ENCODE measurements at places on chromosomes 11 and 22.

DNA sequence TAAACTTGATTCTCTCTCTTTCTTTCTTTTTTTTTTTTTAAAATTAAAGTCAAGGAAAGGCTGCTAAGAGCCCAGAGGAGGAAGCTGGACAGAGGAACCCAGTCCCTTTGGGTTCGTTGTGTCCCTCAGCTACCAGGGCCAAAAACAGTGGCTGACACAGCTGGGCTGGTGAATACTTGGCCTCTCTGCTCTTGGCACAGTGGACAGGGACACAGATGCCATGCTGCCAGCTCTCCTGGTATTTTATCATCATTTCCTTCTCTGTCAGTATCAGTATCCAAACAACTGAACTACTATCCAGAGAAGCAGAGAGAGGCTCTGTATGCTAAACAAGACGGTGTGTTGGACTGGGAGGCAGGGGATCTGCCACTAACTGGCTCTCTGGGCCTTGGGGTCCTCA is 123.7 kb upstream of the CCDC90B start:
- no peak for DNase-seq

- peak; percentile 84 for DNase-seq
These were observed 164.6 kb downstream of the ETS1 start for GRCh38 chr11:128422576-128423370.

DNA sequence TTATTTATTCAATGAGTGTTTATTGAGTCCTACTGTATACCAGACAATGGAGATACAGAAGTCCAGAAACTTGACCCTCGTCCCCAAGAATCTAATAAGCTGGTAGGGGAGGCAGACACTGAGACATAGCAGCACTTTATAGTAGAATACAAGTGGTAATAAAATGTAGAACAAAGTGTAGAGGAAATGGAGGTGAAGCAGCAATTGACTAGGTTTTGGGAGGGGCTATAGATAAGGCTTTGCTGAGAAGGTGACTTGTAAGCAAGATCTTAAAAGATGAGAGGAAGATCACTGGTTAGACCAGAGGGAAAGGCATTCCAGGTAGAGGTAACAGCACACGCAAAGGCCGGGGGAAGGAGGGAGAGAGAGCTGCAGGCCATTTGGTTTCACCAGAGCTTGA is 57.3 kb downstream of the ZBTB16 start:
- DNase-seq, result no peak

DNA sequence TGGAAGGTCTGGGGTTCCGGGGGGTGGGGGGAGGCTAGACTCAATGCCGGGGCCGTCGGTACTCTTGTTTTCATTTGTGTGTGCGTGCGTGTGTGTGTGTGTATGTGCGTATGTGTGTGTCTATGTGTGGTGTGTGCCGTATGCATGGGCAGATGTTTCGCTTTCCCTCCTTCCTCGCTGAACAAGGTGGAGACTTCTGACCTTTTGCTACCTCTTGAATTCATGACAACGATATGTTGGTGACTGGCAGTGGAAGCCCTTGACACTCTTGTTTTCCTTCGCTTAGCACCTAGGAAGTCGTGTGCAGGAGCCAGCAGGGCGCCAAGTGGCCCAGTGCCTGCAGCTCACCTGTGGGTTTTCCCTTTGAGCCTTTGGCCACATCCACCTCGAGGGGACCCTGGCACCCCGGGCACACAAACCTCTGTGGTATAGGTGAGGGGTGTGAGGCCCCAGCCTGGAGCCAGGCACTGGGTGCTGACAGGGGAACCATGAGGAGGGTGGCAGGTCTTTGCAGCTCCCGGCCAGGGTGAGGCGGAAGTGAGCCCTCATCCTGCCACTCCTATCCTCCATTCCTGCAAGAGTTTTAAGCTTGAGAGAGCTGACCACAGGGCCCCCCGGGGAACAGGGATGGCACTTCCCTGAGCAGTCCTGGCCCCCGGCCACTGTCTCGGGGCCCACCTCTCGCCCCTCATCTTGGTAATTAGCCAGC is 19.3 kb upstream of the TMEM191C start:
- DNase-seq, result no peak

GRCh38 chr11:76823481-76824028 is 37.2 kb upstream of the ACER3 start:
- DNase-seq, result no peak

GRCh38 chr11:86861810-86862209 is 61.5 kb downstream of the PRSS23 start:
- DNase-seq, result no peak

DNA sequence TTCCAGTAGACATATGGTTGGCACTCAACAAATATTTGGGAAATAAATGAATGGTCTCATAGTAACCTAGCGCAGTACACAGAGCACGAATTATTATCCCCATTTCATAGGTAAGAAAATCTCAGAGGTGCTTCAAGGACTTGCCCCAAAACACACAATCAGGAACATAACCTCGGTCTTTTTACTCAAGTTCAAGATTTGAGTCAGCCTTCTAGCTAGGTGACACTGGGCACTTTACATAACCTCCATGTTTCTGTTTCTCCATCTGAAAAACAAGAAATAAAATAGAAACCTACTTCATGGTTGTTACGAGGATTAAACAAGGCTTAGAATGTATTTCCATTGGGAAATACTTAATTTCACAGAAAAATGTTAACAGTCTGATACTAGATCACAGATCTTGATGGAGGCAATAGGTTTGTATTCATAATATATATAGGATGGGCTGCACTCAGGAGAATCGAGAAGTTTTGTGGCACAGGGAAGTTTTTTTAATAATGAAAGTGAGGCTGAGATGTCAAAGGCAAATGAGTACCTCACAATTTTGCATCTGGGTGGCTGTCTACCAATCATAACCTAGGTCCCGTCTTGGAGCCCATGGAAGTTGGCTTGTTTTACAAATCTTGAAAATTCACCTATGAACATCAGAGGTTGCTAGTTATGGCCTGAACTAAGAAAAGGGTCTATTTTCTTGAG is 147.4 kb upstream of the ZC3H12C start:
- no peak for DNase-seq

DNA sequence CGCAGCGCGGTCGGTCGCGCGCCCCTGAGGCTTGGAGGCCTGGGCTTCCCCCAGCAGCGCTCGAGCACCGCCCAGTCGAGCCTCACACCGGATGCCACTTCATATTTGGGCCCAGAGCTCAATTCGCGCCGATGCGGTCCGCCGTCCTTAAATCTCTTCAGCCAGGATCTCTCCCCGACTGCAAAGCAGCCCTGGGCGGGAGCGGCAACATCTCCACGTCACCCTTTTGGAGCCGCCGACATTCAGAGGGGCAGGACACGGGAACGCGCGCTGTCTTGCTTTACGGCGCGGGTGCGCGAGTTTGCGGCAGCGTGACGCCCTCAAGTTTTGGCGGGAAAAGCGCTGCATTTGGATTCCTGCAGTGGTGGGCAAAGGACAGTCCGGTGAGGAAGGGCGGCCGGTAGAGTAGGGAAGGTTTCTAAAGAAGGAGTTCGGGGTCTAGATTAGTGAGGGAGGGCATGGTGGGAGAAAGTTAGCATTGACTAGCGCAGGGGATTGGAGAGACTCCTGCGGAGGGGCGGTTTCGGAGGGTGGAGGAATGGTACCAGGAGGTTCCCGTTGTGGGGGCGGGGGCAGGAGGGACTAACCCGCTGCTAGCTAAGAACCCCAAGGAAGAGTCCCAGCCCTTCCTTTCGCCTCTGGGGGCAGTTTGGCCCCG is 796 bp downstream of the CHEK1 start:
- peak; percentile 77 for DNase-seq

GRCh38 chr11:43868852-43869567 is 11.6 kb upstream of the ALKBH3 start:
- DNase-seq, result peak; percentile 28

DNA sequence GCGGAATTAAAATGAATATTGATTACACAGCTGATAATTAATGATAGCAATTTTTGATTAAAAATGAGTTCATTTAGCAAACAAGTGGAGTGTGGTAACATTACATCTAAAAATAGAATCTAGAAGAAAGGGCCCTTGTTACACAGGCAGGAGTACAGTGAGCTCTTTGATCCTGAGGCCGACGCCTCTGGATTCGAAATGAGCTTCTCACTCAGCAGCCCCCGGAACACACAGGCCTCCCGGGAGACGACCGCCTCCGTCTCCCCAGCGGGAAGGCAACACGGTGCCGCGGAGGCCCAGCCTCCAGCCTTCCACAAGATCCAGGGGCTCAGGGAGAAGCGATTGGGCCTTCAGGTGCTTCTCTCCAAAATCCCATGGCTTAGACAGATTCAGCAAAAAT is 379.1 kb downstream of the BRD1 start:
- no peak for DNase-seq

GRCh38 chr11:134541951-134542350 is 129.9 kb upstream of the B3GAT1 start:
- DNase-seq, result no peak

GRCh38 chr22:32558681-32559355 is 84.2 kb downstream of the FBXO7 start:
- DNase-seq, result no peak

DNA sequence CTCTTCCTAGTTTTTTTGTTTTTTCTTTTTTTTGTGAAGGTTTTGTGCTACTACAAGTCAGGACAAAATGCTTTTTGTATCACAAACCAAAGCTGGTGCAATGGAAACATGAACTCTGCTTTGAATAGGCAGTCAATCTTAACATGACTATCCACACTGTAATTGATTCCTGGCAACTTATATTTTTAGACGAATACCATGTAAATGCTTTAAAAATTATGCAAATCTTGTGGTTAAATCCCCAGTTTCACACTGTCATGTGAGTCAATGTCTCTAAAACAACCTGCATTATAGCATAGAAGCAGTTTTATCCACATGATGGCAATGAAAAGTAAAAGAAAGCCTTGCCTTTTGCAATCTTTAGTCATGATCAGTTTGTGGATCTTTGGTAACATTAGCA is 8.9 kb downstream of the TRPC6 start:
- DNase-seq, result no peak

DNA sequence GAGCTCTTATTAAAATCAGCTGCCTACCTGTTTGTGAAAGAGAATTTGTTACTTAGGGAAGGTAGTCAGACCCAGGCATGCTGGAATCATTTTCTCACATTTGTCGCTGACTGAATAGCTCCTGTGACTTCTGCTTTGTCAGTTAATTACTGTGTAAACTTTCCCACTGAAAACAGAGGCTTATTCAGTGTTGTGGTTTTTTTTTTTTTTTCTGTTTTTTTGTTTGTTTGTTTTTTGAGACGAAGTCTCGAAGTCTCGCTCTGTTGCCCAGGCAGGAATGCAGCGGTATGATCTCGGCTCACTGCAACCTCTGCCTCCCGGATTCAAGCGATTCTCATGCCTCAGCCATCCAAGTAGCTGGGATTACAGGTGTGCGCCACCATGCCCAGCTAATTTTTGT is 5.6 kb upstream of the LDLRAD3 start:
- no peak for DNase-seq

All from stimulated activated CD4-positive, alpha-beta T cell treated with anti-CD3 and anti-CD28 coated beads, Interleukin-1b, Interleukin-23, amount 100 ng/mL, for 4 hours (primary cell).